Renal cortex interstitium (tissue), 15 donors: ENCODE measurements at places on chromosomes 3 and 15.
A peak's percentile ranks its signal among the peaks of the same experiment; 100 is the strongest.

DNA sequence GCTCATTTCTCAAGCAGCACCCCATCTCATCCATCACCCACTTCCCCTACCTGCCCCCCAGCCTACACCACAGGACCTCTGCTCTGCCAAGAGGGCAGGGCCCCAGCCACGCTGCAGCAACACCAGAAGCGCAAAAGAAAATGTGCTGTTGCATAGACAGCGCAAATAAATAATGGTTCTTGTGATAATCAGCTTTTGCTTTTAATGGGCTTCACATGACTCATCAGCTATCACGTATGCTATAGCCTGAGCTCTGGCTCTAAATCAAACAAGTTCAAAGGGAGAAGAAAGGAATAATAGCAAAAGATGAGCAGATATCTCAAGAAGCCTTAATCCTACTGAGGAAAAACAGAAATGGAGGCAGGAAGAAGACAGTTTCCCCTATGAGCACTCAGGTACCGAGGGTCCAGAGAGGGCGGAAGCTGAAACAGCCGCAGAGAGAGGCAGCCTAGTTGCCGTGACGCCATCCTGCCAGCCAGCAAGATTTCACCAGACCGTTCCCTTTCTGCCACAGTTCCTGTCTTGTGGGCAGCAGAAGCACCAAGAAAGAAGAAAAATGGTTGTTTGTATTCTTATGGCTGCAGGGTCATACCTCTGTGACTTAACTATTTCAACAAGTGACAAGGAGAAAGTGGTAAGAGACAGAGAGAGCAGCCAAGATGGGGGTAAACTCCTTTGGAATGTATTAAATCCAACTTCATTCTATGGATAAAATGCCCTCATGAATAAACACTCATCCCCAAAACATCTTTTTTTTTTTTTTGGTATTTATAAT, 22.0 kb downstream of the RAB27A start:
- DNase-seq, result no peak

DNA sequence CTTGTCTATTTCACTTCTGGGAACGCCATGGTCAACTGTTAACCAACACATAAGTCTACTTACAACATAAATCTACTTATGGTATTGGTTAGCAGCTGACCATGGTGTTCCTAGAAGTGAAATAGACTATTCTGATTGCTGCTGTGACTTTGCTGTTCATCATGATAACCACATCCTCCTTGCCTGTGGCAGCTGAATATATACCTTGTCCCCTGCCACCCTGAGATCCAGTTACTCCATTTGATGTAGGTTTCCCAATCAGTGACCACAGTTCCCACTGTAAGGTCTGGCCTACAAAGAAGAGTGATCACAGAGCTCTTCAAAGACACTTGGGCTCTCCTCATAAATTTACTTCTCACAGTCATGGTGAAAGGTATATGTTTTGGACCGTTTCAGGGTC, 66.8 kb upstream of the ALDH1A3 start:
- no peak for DNase-seq

DNA sequence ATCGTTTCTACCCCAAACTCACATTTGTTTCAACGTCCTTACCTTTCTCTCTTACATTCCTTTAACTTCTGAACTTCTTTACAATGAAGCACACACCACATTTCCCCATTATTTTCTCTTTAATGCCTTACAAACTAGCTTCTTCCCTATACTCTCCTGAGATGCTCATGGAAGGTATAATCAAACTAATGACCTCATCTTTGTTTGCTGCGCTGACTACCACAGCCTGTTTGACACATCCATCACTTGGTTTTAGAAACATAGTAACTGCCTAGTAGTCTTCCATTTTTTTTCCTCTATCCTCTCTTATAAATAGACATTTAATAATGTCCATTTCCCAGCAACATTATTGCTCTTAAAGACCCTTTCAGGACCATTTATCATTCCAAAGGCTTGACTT, 230.5 kb upstream of the LRTM1 start:
- DNase-seq, result no peak

- no peak for DNase-seq
These were observed 179.1 kb downstream of the THSD4 start for GRCh38 chr15:71294251-71294910.

DNA sequence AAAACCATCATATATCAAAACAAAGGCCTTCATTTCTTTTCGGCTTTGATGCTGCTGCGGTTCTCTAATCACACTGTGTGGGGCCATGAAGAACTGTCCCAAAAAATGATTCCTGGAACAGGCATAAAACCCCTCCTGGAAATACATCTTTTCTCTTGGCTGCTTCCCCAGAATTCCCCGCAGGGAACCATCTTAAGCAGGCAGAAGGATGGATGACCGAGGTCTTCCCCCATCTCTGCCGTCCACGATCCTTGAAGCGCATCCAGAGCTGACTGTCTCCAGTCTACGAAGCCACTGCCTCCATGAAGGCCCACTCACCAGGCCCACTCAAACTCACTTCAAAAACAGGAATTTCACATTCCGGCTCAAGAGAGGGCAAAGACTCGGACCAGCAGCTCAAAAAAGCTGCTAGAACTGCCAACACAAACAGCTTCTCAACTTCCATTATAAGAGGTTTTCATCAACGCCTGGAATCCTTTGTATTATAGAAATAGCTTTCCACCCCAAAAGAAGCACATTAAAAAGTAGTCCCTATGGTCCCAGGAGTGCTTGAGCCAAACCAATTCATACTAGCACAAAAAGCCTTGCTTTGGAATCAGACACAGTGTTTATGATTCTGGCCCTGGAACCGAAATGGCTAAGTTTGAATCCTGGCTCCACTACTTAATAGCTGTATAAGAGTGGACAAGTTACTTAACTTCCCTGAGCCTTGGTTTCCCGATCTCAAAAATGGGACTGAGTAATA, 487.5 kb upstream of the WNT5A start:
- DNase-seq, result no peak

- DNase-seq, result peak; percentile 77
These were observed 85.2 kb upstream of the PPIB start for GRCh38 chr15:64247906-64248541.

DNA sequence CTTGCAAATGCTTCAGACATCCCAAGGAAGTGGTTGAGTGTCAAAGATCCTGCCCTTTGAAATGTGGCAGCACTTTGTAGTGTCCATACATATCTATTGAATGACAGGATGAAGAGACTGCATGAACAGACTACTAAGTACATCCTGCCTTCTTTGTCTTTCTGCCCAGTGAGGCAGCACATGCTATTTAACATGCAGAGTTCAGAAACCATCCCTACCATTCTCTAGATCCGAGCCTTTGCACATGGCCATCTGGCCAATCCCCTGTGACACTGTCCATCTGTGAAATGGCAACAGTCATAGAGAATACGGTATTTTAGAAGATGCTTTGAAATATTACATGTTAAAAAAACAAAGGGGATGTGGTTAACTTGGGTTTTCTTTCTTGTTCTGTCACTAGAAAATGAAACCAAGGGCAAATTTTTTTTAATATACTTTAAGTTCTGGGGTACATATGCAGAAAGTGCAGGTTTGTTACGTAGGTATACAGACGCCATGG, 519.6 kb downstream of the NTRK3 start:
- DNase-seq, result no peak

GRCh38 chr3:45785605-45786150, 10.7 kb downstream of the SLC6A20 start:
- no peak for DNase-seq

GRCh38 chr3:56681984-56682461, 1.0 kb downstream of the TASOR start:
- DNase-seq, result no peak

DNA sequence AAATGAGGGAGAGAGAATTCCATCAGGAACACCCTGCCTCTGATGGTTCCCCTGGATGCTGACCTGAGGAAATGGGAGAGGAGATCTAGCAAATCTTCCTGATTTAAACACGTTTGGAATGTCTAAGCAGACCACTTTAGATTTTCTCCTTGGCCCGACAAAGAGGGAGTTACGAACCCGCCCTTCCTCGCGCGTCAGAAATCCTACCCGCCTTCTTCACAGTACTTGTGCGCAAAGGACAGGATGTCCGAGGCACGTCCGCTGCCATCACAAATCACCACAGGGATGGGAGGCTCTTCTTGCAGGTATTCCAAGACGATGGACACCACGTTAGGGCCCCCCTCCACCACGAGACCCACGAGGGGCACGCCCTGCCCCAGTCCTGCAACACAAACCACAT, 38.6 kb downstream of the TRPM1 start:
- DNase-seq, result no peak

GRCh38 chr3:78726545-78726944, 1041.3 kb downstream of the ROBO1 start:
- DNase-seq, result no peak

GRCh38 chr3:22176911-22177310, 425.9 kb upstream of the ZNF385D start:
- DNase-seq, result no peak

DNA sequence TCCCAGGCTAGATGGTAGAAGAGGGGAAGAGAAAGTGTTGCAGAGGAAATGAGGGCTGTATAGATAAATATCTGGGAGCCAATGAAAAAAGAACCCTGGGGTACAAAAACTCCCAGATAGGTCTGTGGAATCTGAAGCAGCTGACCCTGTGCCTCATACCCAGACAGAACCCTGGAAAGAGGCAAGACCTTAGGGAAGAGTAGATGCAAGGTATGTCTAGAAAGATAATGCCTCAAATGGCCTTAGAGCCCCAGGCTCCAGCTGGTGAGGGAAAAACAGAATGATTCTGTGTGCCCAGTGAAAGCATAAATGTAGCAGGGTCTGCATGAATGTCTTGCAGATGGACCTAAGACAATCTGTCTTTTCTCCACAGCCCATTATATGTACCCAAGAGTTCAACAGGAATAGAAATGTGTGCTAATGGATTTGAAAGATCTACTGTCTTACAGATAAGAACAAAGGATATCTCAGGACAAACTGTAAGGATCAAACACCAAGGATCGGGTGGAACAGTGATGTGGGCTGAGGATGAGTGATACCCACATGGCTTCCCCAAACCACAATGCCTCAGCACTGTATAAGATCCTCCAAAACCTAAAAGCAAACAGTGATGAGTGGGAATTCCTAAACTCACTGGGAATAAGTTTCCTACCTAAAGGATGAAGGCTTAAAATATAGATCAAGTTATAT, 58.8 kb downstream of the NCEH1 start:
- DNase-seq, result no peak

DNA sequence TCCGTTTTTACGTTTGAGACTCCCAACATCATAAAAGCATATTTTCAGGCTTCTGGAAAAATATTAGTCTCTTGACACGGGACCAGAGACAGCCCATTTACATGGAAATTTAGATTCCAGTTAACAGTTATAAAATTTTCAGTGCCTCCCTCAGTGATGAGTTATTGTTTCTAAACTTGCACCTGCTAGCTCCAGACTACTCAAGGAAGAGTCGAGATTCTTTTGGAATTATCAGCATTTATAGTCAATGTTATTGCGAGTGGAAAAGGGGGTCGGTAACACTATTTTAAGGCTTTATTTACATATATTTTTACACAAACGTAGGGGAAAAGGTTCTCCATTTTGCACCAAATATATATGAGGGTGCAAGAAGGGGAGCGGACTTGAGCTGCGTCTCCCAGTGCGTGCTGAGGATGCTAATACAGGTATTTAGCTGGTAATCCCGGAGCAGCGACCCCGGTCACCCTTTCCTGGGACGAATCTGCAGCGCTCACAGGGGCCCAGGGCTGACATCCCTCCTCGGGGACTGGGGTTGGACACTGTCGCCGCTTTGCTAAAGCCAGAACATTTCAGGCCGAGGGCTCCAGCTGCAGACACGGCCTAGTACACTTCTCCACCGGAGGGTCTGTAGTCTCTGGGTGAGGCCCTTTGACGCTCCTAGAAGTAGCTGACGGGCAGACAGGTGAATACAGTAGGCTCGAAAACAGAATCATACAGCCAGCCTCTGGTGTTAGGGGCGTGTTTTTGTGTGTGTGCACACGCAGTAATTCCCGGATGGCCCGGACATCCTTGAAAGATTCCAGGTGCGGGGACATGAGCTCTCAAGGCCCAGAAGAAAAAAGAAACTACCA, 729 bp upstream of the ZBTB11 start:
- DNase-seq, result no peak

- no peak for DNase-seq
These were observed 254.7 kb downstream of the SOX2 start for GRCh38 chr3:181966393-181966792.

GRCh38 chr3:64002233-64002632, 21.1 kb downstream of the PSMD6 start:
- DNase-seq, result no peak

DNA sequence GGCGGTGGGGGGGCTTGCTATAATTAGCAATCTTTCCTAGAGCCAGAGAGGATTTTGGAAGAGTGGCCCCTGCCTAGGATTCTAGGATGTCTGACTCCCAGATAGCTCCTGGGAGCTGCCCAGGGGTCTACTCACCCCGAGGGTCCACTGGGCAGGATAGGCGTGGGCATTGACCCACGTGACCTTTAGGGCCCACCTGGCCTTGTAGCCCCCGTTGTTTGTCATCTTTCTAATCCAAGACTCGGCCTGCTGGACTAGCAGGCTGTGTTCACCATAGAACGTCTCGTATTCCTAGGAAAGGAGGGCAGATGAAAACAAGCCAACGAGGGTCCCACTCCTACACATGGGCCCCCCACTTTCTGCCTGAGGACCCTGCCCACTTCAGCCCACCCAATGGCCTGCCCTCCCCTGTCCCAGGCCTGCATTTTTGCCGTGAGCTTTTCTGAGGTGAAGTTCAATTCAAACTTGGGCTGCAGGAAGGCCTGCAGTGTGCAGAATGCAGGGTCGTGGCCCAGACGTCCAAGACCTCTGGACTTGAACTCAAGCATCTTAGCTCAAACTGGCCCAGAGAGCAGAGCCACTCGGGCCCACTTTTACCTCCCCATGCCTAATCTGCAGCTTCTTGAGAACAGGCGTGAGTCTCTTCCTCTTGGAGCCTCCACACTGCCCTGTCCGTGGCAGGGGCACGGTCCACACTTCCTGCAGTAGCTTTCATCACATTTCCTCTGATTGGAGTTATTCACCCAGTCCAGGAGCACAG, 41.5 kb downstream of the MUC4 start:
- no peak for DNase-seq

- DNase-seq, result no peak
These were observed 449.2 kb upstream of the CFAP20DC start for GRCh38 chr3:59499000-59499399.

GRCh38 chr15:101201411-101202174, 50.3 kb downstream of the CHSY1 start:
- no peak for DNase-seq
